ENCODE measurements at places on chromosomes 1 and 21.
A peak's percentile ranks its signal among the peaks of the same experiment; 100 is the strongest.

GRCh38 chr1:23905461-23906025, 7.6 kb downstream of the CNR2 start:
- DNase-seq = no peak

DNA sequence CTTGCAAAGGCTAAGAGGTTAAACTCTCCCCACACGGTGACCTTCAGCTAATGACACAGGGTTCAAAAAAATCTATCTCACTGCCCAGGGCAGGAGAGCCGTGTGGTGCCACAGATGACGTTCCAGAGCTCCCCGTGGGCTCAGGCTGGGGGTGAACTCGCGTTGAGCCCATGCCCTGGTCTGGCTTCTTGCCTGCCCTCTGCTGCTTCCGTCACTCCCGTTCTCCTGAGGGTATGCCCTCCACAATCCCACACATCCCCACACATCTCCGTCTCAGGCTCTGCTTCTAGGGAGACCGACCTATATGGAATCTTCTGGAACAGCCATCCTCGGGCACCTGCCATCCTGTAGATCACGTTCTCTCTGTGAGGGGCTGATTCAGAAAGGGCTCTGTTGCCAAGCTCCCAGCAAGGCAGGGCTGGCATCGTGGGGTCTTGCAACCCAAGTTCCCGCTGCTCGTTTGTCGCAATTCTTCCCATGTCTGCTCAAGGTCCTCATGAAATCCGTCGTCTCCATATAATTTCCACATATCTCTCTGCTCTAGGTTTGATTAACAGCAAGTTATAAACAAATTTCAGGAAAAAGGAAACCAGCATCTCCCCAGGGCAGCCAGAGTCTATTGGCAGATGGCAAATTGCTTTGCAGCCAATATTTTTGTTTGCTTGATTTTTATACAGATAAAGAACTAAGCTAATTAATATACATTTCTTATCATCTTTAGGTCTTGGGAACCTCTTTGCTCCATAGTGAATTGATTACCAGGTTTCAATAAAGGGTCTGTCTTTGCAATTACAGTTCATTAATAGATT, 278.2 kb downstream of the PTPRU start:
- DNase-seq = no peak

DNA sequence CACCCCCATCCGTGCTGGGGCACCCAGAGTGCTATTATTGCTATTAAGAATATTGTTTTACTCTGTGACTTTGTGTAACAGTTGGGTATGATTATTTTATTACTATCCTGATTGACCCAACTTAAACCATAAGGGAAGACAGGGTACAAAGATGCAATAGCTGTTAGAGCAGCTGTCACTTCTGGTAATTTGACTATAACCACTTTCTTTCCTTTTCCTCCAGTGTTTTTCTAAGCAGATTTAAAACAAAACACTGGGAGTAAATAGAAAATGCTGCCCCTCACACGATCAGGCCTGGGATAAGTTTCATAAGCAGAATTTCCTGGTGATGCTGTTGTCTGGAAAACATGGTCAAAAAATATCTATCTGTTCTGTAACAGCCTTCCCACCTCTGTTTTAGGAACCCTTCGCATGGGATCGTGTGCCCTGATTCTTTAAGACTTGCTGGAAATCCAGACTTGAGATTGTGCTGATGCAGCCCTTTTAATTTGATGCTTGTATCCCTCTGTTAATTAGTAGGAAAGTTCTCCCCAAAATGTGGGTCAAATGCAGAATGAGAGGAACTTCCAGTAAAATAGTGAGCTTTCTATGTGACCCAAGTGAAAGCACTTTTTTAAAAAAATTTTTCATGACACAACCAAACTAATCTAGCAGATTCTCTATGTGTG, 165.3 kb downstream of the FMN2 start:
- DNase-seq = no peak

GRCh38 chr1:117572546-117572945, 33.3 kb upstream of the TENT5C start:
- no peak for DNase-seq

DNA sequence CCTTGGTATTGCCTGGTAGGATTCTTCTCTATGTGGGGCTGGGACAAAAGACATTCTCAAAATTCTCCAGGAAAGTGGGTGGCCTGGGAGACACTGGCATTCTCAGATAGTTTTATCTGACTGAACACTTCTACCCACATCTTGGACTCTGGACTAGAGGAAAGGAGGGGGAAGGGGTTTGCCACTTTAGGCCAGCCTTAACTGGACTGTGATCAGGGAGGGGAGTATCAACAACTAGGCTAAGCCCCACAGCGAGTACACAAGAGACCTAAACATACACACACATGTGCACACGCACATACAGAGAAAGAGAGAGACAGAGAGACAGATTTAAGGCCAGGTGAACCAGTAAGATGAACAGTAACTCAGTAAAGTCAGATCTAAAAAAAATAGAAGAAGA, 1.2 kb upstream of the SEMA6C start:
- DNase-seq = no peak

DNA sequence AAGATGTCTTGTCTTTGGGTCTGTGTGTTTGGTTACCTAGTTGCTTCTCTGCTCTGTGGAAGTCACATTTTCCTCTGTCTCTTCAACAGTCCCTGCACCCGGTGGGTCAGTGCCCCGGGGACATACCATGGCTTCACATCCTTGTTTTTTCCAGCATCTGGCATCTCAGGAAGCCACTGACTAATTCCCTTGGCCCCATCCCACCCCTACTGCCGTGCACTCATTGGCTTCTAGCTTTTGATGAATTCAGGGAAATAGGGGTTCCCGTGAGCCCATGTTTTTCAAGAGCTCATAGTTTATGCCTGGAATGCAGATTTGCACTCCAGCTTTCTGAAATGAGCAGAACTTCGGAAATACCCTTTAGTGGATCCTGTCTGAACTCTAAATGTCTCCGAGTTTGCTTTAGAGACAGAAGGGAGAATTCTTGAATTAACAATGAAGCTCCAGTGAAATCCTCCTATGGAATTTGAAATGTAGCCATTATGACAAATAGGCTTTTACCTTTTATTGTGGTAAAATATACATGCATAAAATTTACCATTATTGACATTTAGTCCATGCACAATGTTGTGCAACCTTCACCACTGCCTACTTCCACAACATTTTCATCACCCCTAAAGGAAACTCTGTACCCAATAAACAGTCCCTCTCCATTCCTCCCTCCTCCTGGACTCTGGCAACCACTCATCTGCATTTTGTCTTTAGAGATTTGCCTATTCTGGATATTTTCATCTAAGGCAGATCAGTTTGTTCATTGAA, 67.5 kb downstream of the CLIC6 start:
- no peak for DNase-seq

- no peak for DNase-seq
Measured at GRCh38 chr1:115632251-115633026, 9.3 kb upstream of the VANGL1 start.

DNA sequence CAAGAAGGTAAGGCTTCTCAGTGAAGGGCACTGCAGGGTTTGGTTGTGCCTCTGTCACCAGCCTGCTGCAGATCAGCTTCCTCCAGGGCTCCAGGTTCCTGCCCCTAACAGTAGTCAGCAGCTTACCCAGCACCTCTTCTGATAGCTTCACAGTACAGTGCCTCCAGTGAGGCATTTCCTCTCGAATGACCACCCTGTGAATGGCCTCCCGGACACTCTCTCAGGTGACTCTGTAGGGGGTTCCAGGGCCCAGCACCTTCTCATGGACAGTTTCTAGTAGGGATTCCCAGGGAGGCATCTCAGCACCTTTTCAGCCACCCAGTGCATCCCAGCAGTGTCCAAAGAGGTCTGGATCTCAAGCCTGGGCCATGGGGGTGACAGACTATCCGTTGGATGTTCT, 28.4 kb downstream of the USP48 start:
- no peak for DNase-seq

DNA sequence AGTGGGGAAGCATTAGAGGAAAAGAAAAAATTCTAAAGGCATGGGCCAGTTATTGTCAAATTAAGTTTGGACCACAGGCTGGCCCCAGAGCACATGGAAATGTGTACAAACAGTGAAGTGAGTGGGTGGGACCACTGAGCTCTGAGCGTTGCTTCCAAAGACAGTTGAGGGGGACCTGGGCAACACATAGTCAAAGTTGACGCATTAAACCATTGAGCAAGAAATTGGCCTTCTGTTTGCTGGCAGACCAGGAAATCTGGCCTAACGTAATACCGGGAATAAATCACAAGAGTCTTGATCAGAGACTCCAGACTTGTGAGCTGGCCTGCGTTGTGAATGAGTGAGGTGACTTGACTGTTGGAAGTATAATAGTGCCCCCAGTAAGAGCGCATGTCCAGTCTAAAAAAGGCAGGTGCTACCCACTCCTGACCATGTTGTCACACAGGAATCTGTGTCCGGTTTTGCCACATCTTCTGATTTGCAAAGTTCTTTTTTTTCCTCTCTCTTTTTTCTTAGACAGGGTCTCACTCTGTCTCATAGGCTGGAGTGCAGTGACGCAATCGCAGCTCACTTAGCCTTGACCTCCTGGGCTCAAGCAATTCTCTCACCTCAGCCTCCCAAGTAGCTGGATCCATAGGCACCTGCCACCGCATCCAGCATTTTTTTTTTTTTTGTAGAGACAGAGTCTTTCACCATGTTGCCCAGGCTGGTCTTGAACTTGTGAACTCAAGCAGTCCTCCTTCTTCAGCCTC, 10.7 kb downstream of the EPHB2 start:
- DNase-seq = no peak

GRCh38 chr21:22351076-22351475, 1352.9 kb downstream of the NCAM2 start:
- no peak for DNase-seq

GRCh38 chr1:26538480-26539412, 9.2 kb downstream of the RPS6KA1 start:
- DNase-seq = peak; percentile 75

DNA sequence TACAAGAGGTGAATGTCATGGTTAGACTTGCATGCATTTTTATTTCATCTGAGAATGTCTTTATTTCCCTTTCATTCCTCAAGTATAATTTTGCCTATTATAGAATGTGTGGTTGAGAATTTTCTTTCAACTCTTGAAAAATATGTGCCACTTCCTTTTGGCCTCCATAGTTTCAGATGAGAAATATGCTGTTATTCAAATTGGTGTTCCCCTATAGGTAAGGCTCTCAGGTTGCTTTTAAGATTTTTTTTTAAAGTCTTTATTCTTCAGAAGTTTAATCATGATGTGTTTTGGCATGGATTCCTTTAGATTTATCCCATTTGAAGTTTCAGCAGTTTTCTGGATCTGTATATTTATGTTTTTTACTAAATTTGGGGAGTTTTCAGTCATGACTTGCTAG, 2.1 kb downstream of the MROH7 start:
- DNase-seq = no peak

- DNase-seq = peak; percentile 97
Measured at GRCh38 chr1:38818175-38818976, 41.2 kb downstream of the RRAGC start.

- no peak for DNase-seq
Measured at GRCh38 chr1:221993444-221993948, 251.6 kb upstream of the DUSP10 start.

DNA sequence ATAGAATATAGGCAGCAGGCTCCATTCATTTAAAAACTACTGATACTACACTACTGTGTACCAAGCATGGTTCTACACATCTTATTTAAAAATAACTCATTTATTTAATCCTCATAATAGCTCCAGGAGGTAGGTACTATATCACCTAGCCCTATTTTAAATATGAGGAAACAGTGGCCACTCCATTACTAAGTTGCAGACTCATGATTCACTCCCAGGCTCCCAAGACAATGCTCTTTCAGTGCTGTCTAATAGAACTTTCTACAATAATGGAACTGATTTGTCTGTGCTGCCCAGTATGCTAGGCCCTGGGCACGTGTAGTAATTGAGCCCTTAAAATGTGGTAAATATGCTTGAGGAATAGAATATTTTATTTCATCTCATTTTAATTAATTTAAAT, 357.1 kb downstream of the LTN1 start:
- DNase-seq = no peak

- no peak for DNase-seq
Measured at GRCh38 chr1:15719381-15720120, 16.5 kb upstream of the SLC25A34 start.

DNA sequence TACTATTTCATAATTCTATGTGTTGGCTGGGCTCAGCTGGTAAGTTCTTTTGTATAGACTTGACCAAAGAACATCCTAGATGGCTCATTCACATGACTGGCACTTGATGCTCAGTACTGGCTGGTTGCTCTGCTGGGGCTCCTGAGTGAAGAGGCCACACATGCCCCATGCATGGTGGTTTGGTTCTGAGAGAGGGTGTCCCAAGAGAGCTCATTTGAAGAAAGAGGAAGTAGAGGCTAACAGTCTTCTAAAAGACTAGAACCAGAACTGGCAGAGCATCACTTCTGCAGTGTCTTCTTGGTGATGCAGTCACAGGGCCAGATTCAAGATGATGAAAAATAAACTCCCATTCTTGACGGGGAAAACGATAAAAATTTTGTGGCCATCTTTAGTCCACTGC, 5.2 kb upstream of the BACH1 start:
- no peak for DNase-seq

DNA sequence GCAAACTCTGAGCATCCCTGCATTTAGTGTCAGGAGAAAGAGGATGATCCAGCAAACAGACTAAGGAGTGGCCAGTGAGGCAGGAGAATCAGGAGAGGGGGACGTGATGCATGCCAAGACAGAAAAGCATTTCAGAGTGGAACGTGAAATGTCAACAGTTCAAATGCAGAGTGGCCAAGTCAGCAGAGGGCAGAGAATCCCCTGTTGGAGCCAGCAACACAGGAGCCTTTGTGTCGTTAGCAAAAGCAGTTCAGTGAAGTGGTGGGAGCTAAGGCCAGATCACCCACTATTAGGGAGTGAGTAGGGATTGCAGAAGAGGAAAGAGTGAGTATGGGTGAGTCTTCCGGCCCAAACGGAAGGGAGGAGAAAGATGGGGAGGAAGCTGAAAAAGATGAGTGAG, 6.6 kb upstream of the FCRL6 start:
- no peak for DNase-seq

DNA sequence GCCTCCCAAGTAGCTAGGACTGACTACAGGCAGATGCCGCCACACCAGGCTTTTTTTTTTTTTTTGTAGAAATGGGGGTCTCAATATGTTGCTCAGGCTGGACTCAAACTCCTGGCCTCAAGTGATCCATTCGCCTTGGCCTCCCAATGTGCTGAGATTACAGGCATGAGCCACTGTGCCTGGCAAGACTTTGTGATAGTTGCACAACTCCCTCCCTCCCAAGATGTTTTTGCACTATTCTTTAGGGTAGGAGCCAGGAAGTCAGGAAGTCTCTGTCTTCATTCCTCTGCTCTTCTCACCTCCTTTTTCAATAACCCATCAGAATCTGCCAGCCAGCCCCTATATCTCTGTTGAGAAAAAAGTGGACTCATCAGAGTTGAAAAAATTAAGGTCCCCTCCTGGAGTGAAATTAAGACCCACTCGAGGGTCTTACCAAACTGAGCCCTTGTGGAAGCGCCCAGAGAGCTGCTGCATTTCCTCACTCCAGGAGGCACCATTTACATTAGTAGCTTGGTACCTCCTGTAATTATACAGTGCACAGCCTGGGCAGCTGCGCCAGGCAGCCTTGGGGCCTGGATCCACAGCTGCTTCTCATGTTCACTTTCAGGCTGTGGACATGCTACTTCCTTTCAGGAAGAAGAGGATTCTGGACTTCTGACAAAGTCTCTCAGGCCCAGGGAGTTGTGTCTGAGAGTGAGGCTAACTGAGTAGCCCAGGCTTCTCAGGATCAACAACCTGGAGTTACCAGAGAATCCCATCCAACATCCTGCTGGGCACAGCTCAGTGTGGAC, 24.0 kb downstream of the TCEA3 start:
- no peak for DNase-seq

Data from H1 (cell line).